Endodermal cell (in vitro differentiated cells): ENCODE measurements at places on chromosomes 1 and 21. TPM values are rescaled to one million over a fixed set of nuclear protein-coding genes. Genes with fewer than 3 reads are reported as not detected.
A peak's percentile ranks its signal among the peaks of the same experiment; 100 is the strongest.

DNA sequence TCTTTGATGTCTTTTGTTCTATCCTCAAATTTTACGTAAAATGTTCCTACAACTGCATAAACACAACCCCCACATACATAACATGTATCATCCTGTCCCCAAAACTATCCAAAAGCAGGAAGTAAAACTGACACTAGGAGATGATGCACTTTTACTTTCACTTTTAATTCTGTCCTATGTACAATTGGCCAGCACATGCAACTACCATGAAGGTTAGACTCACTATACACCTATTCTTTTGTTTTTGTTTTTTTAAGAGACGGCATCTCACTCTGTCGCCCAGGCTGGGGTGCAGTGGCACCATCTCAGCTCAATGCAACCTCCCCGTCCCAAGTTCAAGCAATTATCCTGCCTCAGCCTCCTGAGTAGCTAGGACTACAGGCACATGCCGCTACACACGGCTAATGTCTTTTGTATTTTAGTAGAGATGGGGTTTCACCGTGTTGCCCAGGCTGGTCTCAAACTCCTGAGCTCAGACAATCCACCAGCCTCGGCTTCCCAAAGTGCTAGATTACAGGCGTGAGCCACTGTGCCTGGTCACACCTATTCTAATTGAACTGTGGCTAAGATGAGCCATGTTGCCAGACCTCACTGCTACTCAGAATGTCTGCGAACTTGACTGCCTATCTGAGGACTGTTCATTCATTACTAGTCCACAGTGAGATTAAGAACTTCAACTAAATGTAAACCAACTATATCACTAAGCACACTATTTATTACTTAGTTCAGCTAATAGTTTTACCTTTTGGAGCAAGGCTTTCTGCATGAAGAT is 48.0 kb downstream of the TOR3A start:
- no peak for DNase-seq
- H3K27me3 ChIP-seq: no peaks in the 10 kb centered on the region
- H3K27ac ChIP-seq: no peak overlapping the region
- no peak overlapping the region for H3K4me3 ChIP-seq
- peaks cover 25% of the 10 kb centered on the region for H3K36me3 ChIP-seq
- no peaks in the 10 kb centered on the region for H3K4me1 ChIP-seq

GRCh38 chr1:193229136-193229535 is 42.7 kb upstream of the B3GALT2 start:
- no peaks in the 10 kb centered on the region for H3K27me3 ChIP-seq
- DNase-seq: no peak
- no peak overlapping the region for H3K4me3 ChIP-seq
- no peak overlapping the region for H3K27ac ChIP-seq
- H3K4me1 ChIP-seq: no peaks in the 10 kb centered on the region

The CELA3B gene
- not detected in 2 replicates for total RNA-seq

The UTS2 gene
- 0.59 TPM in 1 of 3 replicates, not detected in the others for total RNA-seq

GRCh38 chr1:93702111-93702827 is 20.6 kb upstream of the BCAR3 start:
- no peak for DNase-seq
- no peak overlapping the region for H3K4me3 ChIP-seq
- no peaks in the 10 kb centered on the region for H3K27me3 ChIP-seq

The CLCA4 gene
- not detected in 3 replicates for total RNA-seq

The ANXA9 gene
- total RNA-seq: 0.27 to 0.45 TPM in 2 of 3 replicates, not detected in the other

The EXTL1 gene
- total RNA-seq: 2.5 and 3.3 TPM in 2 replicates

GRCh38 chr1:46520063-46520911 is 30.7 kb downstream of the DMBX1 start:
- H3K4me3 ChIP-seq: no peak overlapping the region
- no peaks in the 10 kb centered on the region for H3K36me3 ChIP-seq
- peak; percentile 87 for DNase-seq

DNA sequence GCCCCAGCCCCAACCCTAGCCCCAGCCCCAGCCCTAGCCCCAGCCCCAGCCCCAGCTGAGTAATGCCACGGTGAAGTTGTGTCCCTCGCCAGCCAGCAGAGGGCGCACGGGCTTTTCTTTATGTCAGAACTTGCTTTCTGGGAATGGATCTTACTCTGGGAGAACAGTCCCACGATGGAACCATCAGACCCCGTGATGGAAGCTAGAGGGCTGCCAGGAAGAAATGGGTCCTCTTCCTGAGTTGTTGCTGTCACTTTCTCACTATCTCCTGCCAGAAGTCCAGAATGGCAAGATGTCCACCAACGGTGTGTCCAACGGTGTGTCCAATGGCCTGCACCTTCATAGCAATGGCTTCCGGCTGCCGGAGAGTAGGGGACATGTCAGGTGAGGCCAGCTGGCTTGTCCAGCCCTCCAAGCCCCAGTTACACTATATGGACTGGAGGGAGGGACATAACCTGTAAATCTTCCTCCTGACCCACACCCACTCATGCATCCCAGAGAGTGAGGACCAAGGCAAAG is 25.1 kb upstream of the TMEM222 start:
- H3K36me3 ChIP-seq: peaks cover 18% of the 10 kb centered on the region
- H3K27me3 ChIP-seq: no peaks in the 10 kb centered on the region
- peak; percentile 94 for DNase-seq
- H3K27ac ChIP-seq: no peak overlapping the region
- no peak overlapping the region for H3K4me3 ChIP-seq
- peaks cover 21% of the 10 kb centered on the region for H3K4me1 ChIP-seq

The TBCE gene
- 24.0 to 36.4 TPM (median 33.3 TPM) in 3 replicates for total RNA-seq

GRCh38 chr1:88275259-88275862 is 408.7 kb upstream of the PKN2 start:
- no peak for DNase-seq
- H3K4me3 ChIP-seq: no peak overlapping the region
- no peaks in the 10 kb centered on the region for H3K27me3 ChIP-seq
- H3K27ac ChIP-seq: no peak overlapping the region

- peak overlapping the region; percentile 76 for H3K4me3 ChIP-seq
- H3K27me3 ChIP-seq: peaks cover 20% of the 10 kb centered on the region
- no peaks in the 10 kb centered on the region for H3K36me3 ChIP-seq
- H3K4me1 ChIP-seq: no peaks in the 10 kb centered on the region
These were observed 9.1 kb upstream of the LUZP1 start for GRCh38 chr1:23177438-23178380.

DNA sequence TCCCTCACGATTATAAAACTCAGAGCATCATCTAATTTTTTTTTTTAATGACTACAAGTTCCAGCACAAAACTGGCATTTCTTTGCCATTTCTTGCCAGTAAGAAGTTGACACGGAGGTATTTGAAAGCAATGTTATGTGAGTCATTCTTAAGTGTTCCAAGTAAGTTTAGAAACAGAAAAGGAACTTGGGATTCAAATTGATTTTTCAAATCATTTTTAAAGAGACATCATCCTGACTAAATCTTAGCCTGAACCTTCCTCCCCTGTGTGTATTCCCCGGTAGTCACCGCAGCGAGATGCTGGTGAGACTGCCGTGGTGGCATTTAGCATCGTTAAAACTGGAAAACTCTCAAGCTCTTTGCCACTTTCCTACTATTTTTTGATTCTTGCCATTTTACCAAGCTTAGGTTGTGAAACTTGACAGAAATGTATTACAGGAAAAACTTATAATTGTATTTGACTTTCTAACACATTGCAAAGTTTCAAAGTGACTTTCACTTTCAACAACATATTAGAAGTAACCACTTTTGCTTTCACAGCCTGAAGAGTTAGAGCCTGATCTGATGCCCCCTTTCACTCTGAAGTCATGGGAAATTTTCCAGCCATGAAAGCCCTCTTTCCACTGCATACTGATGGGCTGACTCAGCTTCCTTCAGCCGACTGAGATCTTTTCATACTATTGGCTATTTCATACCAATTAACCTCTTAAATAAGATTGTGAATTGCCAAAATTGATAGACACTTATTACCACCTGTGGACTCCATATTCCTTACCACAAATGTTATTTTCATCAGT is 61.4 kb downstream of the OLFML2B start:
- peak; percentile 35 for DNase-seq
- peak overlapping the region; percentile 47 for H3K27ac ChIP-seq
- no peaks in the 10 kb centered on the region for H3K4me1 ChIP-seq

The ALPL gene
- 81.4 to 106 TPM (median 94.8 TPM) in 3 replicates for total RNA-seq

- H3K27ac ChIP-seq: peak overlapping the region; percentile 47
- peaks cover 4% of the 10 kb centered on the region for H3K36me3 ChIP-seq
- H3K4me1 ChIP-seq: no peaks in the 10 kb centered on the region
- peak; percentile 46 for DNase-seq
- H3K4me3 ChIP-seq: no peak overlapping the region
- no peaks in the 10 kb centered on the region for H3K27me3 ChIP-seq
These were observed 29.6 kb downstream of the SLC19A1 start for GRCh38 chr21:45512626-45513002.

- peaks cover 8% of the 10 kb centered on the region for H3K4me1 ChIP-seq
- no peaks in the 10 kb centered on the region for H3K36me3 ChIP-seq
- no peaks in the 10 kb centered on the region for H3K27me3 ChIP-seq
- no peak for DNase-seq
These were observed 112.9 kb downstream of the HLX start for GRCh38 chr1:220991959-220992704.

The ERRFI1 gene
- total RNA-seq: 57.2 to 72.5 TPM (median 71.8 TPM) in 3 replicates

The MX1 gene
- total RNA-seq: 0.84 and 1.6 TPM in 2 replicates

The C1orf226 gene
- total RNA-seq: 5.1 and 5.4 TPM in 2 replicates

The NKAIN1 gene
- total RNA-seq: 9.6 to 16.2 TPM (median 13.2 TPM) in 3 replicates

- H3K27ac ChIP-seq: no peak overlapping the region
- no peaks in the 10 kb centered on the region for H3K4me1 ChIP-seq
- H3K4me3 ChIP-seq: no peak overlapping the region
- H3K36me3 ChIP-seq: no peaks in the 10 kb centered on the region
These were observed 10.6 kb upstream of the OR2T33 start for GRCh38 chr1:248288391-248288790.

GRCh38 chr1:235595079-235595478 is 54.5 kb downstream of the GNG4 start:
- DNase-seq: no peak
- no peaks in the 10 kb centered on the region for H3K4me1 ChIP-seq
- no peak overlapping the region for H3K27ac ChIP-seq
